ENCODE measurements at places on chromosomes 4 and X.

GRCh38 chr4:13917015-13917414 is 289.5 kb upstream of the BOD1L1 start:
- no peak for DNase-seq

DNA sequence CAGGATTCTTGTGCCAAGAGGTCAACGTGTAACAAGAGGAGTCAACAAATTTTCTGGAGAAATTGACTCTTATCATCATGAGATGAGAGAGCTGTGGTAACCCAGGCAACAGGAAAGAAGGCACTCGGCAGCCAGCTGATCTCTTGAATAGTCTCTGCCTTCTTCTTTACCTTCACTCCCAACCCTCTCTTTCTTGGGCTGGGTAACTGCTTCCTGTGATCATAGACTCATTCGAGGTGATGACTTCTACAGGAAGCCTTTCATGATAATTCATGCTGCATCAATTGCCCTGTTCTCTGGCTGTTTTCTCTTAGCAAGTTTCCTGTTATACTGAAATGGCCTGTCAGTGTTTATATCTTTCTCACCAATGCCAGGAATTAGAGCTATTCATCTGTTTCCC is 70.8 kb upstream of the FSTL5 start:
- DNase-seq, result no peak

GRCh38 chrX:30488092-30488491 is 89.5 kb downstream of the TASL start:
- DNase-seq, result no peak

DNA sequence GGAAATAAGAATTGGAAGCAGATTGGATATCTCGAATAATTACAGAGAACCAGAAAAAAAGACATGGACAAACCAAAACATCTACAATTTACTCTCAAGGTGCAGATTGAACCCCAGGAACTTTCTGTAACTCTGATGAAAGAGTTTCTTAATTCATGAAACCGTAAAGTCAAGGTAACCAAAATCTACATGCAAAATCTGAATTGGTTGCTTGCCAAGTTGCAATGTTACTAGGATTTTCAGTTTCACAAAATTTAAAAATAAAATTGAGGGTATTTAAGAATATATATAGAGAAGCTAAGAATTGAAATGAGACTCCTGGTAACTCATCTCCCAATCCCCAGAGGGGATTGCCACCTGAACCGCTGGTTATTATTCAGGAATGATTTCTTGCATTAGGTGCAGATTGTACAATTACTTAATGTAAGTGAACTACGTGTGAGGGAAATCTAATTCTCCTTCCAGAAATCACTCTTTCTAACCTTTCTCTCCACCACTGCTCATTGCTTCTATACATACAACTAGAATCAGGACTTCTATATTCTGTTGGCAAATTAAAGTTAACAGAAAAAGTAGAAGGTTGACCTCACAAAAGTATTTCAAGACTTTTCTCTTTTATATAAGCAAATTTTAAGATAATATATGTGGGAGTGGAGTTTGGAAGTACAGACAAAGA is 221.5 kb upstream of the NDST4 start:
- no peak for DNase-seq

GRCh38 chrX:93594780-93595179 is 78.6 kb downstream of the NAP1L3 start:
- DNase-seq, result no peak

GRCh38 chr4:168109527-168109926 is 17.2 kb downstream of the ANXA10 start:
- no peak for DNase-seq

All from CMK (cell line).